PC-9 (cell line): ENCODE measurements at places on chromosomes 11 and 22. TPM values are rescaled to one million over a fixed set of nuclear protein-coding genes. Genes with fewer than 3 reads are reported as not detected.

DNA sequence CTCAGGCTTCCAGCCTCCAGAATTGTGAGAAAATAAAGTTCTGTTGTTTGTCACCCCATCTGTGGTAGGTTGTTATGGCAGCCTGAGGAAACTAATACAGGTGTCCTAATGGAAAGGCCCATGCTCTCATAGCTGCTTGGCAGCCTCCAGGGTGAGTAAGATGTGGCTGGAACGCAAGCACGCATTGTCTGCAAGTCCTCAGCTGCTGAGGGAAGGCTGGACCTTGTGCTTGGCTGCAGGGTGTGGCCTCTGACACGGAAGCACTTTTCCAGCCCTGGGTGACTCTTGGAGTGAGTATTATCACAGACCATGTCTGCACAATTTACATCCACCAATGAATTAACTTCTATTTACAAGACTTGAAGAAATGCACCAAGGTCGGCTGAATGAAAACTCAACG is 44.4 kb upstream of the BARX2 start:
- no peaks in the 10 kb centered on the region for H3K36me3 ChIP-seq
- no peak for DNase-seq
- H3K27ac ChIP-seq: no peak overlapping the region
- H3K4me1 ChIP-seq: 0 out of 2 replicates have a peak, but pooled peaks cover 3% of the 10 kb centered on the region

DNA sequence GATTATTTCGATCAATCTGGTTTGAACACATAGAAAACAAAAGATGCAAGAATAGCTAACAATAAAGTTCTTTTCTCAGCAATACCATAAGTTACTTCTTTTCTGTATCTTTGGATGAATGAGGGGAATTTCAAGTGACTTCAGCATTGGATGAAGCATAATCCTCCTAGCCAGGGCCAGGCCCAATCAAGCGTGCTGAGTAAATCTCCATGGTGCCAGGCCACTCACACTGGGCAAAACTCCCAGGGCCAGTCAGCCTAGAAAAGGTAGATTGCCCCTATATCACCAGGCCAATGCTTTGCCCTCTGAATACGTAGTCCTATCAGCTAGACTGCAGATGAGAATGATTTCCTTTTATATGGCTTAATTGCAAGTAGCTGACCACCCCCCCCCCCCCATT is 6.0 kb downstream of the CNTF start:
- no peak overlapping the region for H3K27ac ChIP-seq
- peaks cover 23% of the 10 kb centered on the region for H3K36me3 ChIP-seq
- H3K4me1 ChIP-seq: peaks cover 8% of the 10 kb centered on the region
- H3K4me3 ChIP-seq: no peak overlapping the region
- H3K27me3 ChIP-seq: no peaks in the 10 kb centered on the region

DNA sequence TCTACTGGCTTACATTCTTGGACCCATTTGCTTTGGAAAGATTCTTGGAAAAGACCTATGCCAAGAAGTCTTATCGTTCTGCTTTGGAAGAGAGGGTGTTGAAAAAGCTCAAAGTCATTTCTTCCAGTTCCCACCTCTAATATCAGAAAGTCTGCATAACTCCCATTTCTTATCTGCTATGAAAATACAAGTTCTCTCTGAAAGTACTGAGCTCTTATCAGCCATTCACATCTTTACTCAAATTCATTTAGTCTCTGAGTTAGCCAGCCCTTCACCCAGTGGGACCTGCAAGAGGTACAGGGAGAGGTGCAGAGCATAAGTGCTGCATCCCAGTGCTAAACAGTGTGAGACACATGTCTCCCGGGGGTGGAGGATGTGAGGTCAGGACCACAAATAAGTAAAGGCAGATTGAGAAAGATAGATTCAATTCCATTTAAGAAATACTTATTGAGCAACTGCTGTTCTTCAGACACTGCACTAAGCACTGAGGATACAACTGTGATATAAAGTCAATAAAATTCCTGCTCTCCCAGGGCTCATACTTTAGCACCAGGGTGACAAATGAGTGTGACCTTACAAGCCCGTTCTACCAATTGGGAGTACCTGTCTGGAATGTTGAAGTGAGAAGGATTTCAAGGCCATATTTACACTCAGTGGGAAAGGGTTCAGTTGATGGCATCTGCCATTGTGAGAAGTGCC is 76.7 kb downstream of the PISD start:
- H3K27me3 ChIP-seq: no peaks in the 10 kb centered on the region
- peak; percentile 94 for DNase-seq
- no peak overlapping the region for H3K4me3 ChIP-seq
- peak overlapping the region; percentile 82 for H3K27ac ChIP-seq
- H3K36me3 ChIP-seq: peaks cover 8% of the 10 kb centered on the region; the same call in 1 of the 2 replicates

DNA sequence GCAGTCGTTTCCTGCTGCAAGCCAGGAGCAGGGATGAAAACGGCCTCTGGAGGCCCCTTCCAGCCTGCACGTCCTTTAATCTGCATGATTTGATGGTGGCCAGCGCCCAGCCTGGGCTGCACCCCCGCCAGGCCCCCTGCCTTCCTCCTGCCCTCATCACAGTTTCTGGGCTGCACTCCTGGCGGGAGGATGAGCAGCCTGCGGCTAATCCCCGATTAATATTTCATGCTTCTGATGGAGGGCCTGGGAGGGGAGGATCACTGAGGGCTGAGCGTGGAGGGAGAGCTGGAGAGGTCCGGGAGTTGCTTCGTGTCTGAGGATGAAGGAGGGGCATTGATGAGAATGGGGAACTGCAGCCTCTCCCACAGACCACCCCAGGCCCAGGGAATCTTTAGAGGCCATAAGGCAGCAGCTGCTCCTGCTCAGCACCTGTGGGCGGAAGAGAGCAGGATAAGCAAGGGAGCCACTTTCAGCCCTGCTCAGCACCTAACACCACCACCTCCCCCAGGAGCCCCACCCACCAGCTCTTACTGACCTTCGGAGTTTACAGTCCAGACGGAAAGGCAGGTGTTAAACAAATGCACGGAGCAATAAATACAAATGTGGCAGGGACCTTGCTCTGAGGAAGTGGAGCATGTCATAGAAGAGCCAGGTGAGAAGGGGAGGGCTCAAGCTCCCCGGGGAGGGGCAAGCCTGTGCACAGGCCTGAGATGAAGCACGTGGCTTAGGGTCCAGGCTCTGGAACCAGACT is 135.0 kb upstream of the NECTIN1 start:
- no peaks in the 10 kb centered on the region for H3K4me1 ChIP-seq
- no peak overlapping the region for H3K27ac ChIP-seq
- H3K36me3 ChIP-seq: no peaks in the 10 kb centered on the region

GRCh38 chr11:119835753-119836152 is 106.8 kb upstream of the NECTIN1 start:
- H3K4me3 ChIP-seq: no peak overlapping the region
- no peaks in the 10 kb centered on the region for H3K4me1 ChIP-seq
- DNase-seq: no peak
- H3K36me3 ChIP-seq: no peaks in the 10 kb centered on the region
- peaks cover 87% of the 10 kb centered on the region for H3K27me3 ChIP-seq

GRCh38 chr11:46298699-46299433 is 21.4 kb downstream of the CREB3L1 start:
- no peaks in the 10 kb centered on the region for H3K36me3 ChIP-seq
- peaks cover 53% of the 10 kb centered on the region for H3K4me1 ChIP-seq
- no peaks in the 10 kb centered on the region for H3K27me3 ChIP-seq
- peak; percentile 77 for DNase-seq
- peak overlapping the region; percentile 0; the same call in 1 of the 2 replicates for H3K4me3 ChIP-seq

DNA sequence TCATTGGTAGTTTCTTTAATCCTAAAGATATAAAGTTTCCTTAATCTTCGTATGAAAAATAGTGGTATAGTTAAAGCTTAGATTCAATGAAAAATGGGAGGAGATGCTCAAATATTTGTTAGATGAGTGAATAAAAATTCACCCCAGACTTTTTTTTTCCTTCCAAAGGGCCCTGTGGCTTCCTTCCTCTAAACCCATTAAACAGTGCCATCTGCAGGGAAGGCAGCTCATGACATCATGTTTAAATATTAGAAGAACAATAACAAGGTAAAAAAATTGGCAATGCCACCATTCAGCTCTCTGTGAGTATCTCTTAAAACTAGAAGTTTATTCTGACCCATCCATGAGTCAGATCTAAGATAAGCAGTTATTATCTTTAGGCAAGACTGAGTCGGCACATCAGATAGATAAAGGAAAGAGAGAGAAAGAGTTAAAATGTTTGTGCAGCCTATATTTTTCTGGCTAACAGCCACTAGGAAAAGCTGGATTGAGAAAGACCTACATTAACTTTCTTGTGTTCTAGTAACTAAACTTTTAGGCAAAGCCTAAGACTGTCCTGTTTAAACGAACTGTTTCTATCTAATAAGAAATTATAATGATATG is 19.1 kb upstream of the OOSP1 start:
- no peaks in the 10 kb centered on the region for H3K27me3 ChIP-seq
- H3K4me3 ChIP-seq: no peak overlapping the region
- no peaks in the 10 kb centered on the region for H3K4me1 ChIP-seq
- no peak overlapping the region for H3K27ac ChIP-seq

GRCh38 chr11:34916843-34917770 is 689 bp downstream of the PDHX start:
- H3K27ac ChIP-seq: peak overlapping the region; percentile 53
- DNase-seq: no peak
- no peaks in the 10 kb centered on the region for H3K27me3 ChIP-seq
- H3K4me1 ChIP-seq: peaks cover 26% of the 10 kb centered on the region
- 0 out of 2 replicates have a peak, but pooled peaks cover 5% of the 10 kb centered on the region for H3K36me3 ChIP-seq

DNA sequence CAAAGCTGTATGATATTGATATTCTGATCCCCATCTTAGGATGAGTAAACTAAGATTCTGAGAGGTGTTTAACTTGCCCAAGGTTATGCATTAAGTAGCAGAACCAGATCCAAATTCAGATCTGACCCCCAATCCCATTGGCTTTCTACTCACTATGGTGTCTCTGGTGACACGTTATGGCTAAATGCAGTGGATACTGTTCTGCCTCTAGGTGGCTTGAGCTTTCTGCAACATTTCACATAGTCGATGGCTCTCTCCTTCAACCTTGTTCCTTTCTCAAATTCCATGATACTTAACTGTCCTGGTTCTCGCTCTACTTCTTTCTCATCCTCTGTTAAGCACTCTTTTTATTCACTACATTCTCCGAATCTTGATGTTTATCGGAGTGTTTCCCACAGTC is 9.4 kb downstream of the C11orf97 start:
- H3K4me1 ChIP-seq: peaks cover 12% of the 10 kb centered on the region
- no peak for DNase-seq
- no peaks in the 10 kb centered on the region for H3K36me3 ChIP-seq

- H3K4me3 ChIP-seq: no peak overlapping the region
- H3K27me3 ChIP-seq: no peaks in the 10 kb centered on the region
- H3K4me1 ChIP-seq: no peaks in the 10 kb centered on the region
- no peak for DNase-seq
These were observed 453.9 kb upstream of the CCDC179 start for GRCh38 chr11:23314162-23314561.

GRCh38 chr11:102546427-102546826 is 15.9 kb upstream of the MMP7 start:
- no peak for DNase-seq
- H3K27me3 ChIP-seq: no peaks in the 10 kb centered on the region
- H3K36me3 ChIP-seq: no peaks in the 10 kb centered on the region
- no peak overlapping the region for H3K4me3 ChIP-seq

- H3K4me1 ChIP-seq: peaks cover 47% of the 10 kb centered on the region
- peak overlapping the region; percentile 41; the same call in 1 of the 2 replicates for H3K4me3 ChIP-seq
- peak overlapping the region; percentile 93 for H3K27ac ChIP-seq
- H3K36me3 ChIP-seq: peaks cover 58% of the 10 kb centered on the region
These were observed 35.5 kb upstream of the ST14 start for GRCh38 chr11:130124096-130124495.

- no peak for DNase-seq
- H3K27ac ChIP-seq: no peak overlapping the region
- no peak overlapping the region for H3K4me3 ChIP-seq
These were observed 410 bp downstream of the GLB1L3 start for GRCh38 chr11:134276396-134277182.

GRCh38 chr22:38725900-38726655 is 20.3 kb downstream of the GTPBP1 start:
- DNase-seq: no peak
- no peaks in the 10 kb centered on the region for H3K4me1 ChIP-seq
- no peak overlapping the region for H3K27ac ChIP-seq
- H3K36me3 ChIP-seq: peaks cover 76% of the 10 kb centered on the region

DNA sequence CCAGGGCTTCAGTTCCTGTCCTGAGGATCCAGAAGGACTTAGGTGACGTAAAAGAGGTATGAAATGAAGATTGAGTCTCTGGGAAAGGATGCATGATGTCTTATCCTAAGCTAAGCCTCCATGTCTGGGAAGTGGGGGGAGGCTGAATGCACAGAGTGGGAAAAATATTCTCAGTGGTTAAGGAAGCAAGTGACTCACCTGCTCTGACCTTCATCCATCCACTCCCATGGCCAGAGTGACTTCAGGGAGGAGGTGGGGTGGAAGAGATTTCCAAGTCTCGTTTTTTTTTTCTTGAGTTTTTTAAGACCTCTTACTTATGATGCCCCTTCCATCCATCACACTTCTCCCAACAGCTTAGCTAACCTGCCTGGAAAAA is 32.5 kb upstream of the POLD3 start:
- DNase-seq: no peak
- H3K27me3 ChIP-seq: no peaks in the 10 kb centered on the region
- H3K4me1 ChIP-seq: peaks cover 12% of the 10 kb centered on the region
- H3K4me3 ChIP-seq: no peak overlapping the region

DNA sequence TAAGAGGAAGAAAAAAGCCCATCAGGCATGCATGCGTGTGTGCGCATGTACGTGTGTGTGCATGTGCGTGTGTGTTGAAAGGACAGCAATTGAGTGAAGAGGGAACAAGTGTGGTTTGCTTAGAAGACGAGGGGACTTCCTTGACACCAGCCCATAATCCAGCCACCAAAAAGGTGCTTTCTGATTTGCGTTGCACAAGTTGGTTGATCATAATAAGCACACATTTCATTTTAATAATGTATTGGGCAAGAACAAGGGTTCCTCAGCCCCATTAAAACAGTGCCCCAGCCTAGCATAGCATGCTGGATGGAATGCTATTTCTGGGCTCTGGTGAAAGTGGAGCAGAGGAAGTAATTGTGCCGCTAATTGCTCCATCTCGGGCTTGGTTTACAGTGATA is 493.2 kb downstream of the MIAT start:
- no peaks in the 10 kb centered on the region for H3K27me3 ChIP-seq
- no peak overlapping the region for H3K4me3 ChIP-seq
- H3K36me3 ChIP-seq: no peaks in the 10 kb centered on the region
- H3K27ac ChIP-seq: no peak overlapping the region

KRTAP5-2 gene
- not detected in 2 replicates for total RNA-seq

MAPK8IP2 gene
- 0.79 and 0.88 TPM in 2 replicates for total RNA-seq

FAM111A gene
- 57.8 and 95.3 TPM in 2 replicates for total RNA-seq

TUB gene
- not detected in 2 replicates for total RNA-seq

LSP1 gene
- 2.5 and 2.6 TPM in 2 replicates for total RNA-seq

FAM83F gene
- 8.1 and 9.1 TPM in 2 replicates for total RNA-seq
